Right cardiac atrium (tissue), 5 donors: ENCODE measurements at places on chromosomes 1 and 21.

GRCh38 chr1:204162494-204163074, 3.6 kb downstream of the REN start:
- peak; percentile 93 for DNase-seq

GRCh38 chr1:206498685-206499084, 8.6 kb upstream of the RASSF5 start:
- DNase-seq = no peak

DNA sequence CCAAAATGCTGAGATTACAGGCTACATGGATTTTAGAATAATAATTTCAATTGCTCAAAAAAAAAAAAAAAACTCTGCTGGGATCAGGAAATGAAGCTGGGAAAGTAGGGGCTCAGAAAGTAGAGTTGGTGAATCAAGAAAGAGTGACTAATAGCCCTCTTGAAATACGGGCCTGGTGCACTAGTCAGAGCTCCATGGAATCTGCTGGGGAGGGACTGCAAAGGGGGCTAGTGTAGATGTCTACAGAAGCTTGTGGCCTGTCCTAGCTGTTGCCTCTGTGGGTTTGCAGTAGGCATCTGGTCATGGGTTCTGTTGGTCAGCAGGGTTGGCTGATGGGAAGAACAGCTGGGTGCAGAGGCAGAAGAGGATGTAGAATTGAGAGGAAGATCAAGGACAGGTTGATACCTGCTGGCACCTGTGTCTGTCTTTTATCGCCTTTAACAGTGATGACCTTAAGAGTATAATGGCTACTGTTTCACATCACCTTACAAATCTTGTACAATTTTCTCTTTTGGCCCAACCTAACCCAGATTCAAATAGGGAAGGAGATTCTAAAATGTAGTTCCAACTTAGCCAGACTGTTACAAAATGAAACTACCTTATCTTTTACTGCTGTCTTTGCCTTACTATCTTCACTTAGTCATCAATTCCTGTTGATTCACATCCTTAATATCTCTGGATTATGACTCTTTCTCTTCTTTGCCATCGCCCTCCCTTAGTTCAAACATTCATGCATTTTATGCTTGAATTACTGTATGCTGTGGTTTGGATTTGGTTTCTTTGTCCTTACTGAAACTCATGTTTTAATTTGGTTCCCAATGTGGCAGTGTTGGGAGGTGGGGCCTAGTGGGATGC, 126.2 kb downstream of the GIPC2 start:
- DNase-seq = no peak

GRCh38 chr1:47491341-47491753, 53.5 kb downstream of the FOXD2 start:
- no peak for DNase-seq

DNA sequence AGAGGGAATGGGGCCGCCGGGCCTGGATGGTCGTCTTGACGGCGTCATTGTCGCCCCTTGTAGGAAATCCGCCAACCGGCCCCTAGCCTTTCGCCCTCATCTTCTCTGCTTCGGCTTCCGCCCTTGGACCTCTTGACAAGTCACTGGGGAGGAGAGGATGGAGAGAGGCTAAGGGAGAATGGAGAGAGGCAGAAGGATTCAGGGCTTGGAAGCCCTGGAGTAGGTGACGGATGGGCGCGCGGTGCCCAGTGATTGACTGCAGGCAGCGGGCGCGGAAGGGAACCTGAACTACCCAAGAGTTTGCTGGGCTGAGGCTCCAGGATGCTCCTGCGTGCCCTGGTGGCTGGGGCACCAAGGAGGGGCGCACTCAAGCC, 651 bp downstream of the PDE4B start:
- DNase-seq = peak; percentile 36

GRCh38 chr1:43796111-43796581, 88.8 kb downstream of the ST3GAL3 start:
- no peak for DNase-seq

DNA sequence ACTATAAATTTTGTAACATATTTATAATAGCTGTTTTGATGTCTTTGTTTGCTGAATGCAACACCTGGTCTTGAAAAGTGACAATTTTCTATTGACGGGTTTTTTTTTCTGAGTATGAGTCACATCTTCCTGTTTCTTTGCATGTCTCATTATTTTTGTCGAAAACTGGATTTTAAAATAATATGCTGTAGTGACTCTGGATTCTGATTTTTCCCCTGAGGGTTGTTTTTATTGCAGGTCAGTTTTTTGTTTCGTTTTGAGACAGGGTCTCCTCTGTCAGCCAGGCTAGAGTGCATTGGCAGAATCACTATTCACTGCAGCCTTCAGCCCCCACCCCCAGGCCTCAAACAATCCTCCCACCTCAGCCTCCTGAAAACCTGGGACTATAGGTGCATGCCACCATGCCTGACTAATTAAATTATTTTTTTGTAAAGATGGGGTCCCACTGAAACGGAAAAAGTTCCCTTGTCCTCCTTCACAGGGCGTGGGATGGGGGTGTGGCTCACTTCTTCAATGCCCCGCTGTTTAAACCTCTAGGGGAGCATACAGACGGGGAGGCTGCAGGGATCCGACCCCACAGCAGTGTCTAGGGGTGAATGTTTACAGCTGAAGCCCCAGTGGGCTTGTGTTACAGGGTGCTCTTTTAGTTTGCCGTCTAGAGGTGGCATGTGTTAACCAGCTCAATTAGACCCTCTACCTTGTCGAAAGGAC, 11.3 kb upstream of the PPIE start:
- DNase-seq = no peak

- peak; percentile 21 for DNase-seq
Observed at GRCh38 chr1:2271211-2271721, 43.1 kb downstream of the SKI start.

GRCh38 chr1:170620164-170620563, 43.8 kb upstream of the PRRX1 start:
- no peak for DNase-seq

DNA sequence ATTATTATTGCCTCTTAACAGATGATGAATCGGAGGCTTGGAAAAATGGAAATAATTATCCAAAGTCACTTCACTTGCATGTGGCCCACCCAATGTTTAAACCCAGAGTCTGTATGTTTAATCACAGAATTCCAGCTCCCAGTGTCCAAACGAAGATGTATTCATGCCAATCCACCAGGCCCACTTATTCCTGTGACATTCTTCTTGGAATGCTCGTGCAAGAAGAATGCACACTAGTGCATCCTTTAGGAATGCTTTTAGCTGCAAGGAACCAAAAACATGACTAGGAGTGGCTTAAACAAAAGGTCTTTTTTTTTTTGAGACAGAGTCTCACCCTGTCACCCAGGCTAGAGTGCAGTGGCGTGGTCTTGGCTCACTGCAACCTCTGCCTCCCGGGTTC, 8.9 kb upstream of the OPRD1 start:
- no peak for DNase-seq

DNA sequence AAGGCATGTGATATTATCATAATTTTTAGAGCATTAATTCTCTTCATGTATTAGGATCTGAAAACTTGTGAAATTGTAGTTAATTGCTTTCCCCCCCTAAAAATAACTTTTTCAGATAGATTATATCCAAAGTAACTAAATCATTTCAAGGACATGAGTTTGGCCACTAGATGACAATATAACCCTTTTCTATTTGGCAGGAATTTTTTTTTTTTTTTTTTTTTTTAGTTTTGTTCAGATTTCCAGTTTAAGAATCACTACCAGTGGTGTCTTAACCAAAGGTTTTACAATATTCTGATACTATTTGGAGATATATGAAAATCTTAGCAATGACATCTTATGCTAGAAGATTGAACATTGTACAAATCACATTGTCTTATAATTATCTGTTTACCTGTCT, 370.8 kb downstream of the AMY1C start:
- no peak for DNase-seq
